Globus pallidus (tissue), 1 donor: ENCODE measurements at places on chromosomes 7 and 10.

- DNase-seq = no peak
These were observed 111.8 kb upstream of the GPR141 start for GRCh38 chr7:37571806-37572205.

DNA sequence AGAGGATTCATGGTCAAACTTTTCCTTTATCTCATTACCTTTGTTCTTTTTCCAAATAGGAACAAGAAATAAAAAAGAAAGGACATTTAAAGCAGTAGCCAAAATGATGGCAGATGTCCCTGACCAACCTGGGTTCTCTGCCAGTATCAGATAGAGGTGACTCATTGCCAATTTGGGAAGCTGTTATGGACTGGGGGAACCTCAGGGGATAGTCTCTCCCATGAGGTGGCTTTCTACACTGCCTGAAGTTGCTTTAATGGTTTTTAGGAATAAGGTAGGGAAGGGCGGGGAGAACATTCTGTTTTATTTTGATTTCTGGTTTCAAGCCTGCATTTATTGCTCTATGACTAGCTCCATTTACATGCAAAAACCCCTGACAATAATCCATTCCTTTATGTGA lies 457.9 kb upstream of the TPK1 start:
- DNase-seq = no peak

- no peak for DNase-seq
These were observed 78.9 kb downstream of the GPR37 start for GRCh38 chr7:124686543-124687171.

DNA sequence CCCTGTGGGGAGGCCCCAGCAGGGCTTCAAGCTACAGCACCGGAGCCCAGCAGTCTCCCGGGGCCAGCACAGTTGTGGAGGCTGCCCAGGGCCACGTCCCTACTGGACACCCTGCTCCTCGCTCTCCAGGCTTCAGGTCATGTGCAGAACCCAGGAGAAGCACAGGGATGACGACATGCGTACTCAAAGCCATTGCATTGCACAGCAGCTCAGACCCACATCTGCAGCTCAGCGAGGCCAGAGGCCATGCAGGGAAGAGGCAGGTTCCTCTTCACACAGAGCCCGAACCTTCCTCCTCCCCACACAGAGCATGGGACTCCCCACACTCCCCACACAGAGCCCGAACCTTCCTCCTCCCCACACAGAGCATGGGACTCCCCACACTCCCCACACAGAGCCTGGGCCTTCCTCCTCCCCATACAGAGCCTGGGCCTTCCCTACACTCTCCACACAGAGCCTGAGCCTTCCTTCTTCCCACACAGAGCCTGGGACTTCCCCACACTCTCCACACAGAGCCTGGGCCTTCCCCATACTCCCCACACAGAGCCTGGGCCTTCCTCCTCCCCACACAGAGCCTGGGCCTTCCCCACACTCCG lies 12.3 kb downstream of the CFAP46 start:
- no peak for DNase-seq

DNA sequence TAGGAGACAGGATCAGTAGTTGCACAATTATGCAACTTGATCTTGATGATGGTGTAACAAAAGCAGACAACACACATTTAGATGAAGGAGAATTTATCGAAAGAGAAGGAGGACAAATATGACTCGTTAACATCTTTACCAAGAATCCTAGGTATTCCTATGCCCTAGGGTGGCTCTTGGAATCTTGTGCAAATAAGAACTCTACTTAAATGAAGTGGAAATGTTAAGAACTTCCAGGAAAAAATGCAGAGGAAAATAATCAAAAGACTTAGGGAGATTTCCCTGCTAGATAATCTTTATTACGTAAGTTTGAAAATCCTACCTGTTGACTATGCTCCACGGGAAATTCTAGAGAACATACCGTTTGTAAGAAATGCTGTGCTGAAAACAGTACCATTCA lies 485.4 kb downstream of the POM121L12 start:
- DNase-seq = no peak

DNA sequence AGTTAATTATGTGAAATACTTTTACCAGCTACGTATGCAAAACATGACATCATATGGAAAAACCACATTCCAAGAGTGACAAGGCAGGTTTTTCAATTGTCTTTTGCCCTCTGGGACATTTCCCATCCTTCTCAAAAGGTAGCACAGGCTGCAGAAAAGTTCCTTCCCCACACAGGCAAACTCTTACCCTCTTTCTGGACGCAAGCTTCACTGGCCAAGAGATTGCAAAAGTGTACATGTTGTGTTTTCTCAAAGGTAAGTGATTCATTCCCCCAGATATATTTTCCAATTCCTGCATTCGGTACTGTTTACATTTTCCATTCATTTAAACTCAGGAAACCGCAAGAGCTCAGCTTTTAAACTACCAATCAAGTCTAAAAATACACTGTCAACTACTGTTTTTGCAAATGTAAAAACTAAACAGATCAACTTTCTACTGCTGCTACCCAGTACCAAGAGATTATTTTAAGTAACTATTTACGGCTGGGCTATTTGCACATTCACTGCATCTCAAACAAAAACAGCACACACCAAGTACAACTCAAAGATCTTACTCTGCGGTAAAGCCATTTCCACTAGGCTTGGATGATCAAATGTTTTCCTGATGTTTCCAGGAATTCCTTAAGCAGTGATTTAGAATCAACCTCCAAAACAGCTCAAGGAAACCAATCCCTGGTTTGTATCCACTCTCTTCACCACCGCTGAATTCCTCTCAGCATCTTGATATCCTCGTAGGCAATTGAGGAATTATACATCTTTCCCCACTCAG lies 233.6 kb upstream of the CCDC6 start:
- DNase-seq = no peak

- no peak for DNase-seq
These were observed 111.8 kb upstream of the FOXP2 start for GRCh38 chr7:114302858-114303257.
